Ecto neural progenitor cell (in vitro differentiated cells): ENCODE measurements at places on chromosomes 6 and 20.

DNA sequence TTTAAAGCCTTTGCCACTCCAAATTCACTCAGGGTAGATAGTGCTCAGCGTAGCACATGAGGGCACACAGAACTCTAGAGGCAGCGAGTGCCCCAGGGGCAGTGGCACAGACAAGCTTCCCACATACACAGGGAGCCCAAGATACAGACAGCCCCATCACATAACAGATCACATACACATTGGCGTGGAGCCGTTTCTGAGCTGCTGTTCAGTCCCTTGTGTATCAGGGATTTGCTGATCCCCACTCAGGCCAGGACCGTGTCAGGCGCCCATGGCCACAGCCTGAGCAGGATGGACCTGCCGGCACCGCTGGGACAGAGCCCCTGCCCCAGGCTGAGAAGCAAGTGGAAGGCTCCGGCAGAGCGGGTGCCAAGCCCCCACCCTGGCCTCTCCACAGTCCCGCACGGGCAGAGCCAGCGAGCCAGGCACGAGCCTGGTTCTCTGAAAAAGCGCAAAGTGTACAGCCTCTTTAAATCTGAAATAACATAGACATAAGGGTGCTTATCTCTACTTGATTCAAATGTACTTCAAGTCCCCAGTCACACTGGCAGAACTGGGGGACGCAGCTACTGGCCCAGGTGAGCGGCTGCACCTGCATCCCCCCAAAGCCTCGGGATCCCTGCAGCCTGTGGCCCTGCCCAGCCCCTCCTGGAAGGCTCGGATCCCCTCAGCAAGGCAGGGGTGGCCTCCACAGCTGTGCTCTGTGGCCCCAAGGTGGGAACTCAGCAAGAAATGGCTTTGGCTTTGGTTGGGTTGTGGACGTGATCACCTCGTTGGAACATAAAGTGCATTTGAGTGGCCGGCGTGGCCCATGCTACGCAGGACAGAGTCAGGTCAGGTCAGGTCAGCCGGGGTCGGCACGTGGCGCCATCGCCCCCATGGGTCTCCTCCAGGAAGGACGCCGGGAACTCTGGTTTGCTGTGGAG is 231.3 kb downstream of the ERMARD start:
- DNase-seq: no peak

- no peak for DNase-seq
These were observed 6.9 kb upstream of the CD40 start for GRCh38 chr20:46111028-46111835.

GRCh38 chr6:39231521-39232243 is 2.4 kb upstream of the KCNK5 start:
- no peak for DNase-seq

GRCh38 chr6:37589198-37589597 is 89.5 kb upstream of the CCDC167 start:
- no peak for DNase-seq

GRCh38 chr6:69813508-69813907 is 16.7 kb upstream of the LMBRD1 start:
- no peak for DNase-seq
